ENCODE measurements at places on chromosomes 6 and 20.

- no peak for DNase-seq
Measured at GRCh38 chr6:141830530-141830929, 302.2 kb upstream of the GJE1 start.

- peak; percentile 87 for DNase-seq
Measured at GRCh38 chr6:17393892-17394631, 667 bp downstream of the CAP2 start.

GRCh38 chr20:698276-698675, 22.7 kb upstream of the SCRT2 start:
- DNase-seq, result no peak

DNA sequence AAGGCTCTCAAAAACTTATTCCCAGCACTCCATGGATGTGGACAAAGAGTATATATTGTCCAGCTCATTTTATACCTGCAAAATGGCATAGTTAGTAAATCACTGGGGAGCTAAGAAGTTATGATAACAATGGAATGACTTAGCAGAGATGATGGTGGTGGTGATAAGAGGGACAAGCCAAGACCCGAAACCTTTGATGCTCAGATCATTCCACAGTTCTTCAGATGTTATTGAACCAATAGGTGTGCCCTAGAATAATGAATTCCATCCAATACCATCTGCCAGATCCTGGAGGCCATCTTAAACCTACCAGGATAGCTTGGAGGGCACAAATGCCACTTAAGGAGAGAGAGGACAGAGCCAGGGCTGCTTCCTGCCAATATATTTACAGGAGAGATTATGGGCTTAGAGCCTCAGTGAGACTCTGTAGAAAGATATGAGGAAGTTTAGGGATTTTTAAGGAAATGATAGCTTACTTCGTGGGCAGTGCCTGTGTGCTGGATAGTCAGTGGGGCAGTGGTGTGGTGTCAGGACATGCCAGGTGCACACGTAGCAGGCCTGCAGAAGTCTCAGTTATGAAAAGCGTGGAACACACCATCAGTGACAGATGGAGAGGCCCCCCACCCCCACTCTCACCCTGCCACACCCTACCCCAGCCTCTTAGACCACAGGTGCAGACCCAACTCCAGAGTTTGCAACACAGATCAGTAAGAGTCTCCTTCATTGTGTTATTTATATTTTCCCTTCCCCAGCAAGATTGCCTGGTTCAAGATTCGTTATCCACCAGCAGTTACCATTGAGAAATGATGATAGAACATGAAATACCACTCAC, 209.7 kb upstream of the SUPT3H start:
- DNase-seq, result no peak

- DNase-seq, result no peak
Measured at GRCh38 chr20:51604851-51605250, 62.3 kb upstream of the NFATC2 start.

DNA sequence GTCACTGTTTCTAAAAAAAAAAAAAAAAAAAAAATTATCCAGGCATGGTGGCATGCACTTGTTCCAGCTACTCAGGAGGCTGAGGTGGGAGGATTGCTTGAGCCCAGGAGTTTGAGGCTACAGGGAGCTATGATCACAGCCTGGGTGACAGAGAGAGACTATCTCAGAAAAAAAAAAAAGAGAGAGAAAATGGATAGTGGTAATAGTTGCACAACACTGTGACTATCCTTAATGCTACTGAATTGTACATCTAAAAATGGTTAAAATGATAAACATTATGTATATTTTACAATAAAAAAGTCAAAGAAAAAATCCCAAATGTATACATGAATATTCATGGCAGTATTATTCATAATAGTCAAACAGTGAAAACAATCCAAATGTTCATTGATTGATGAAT, 23.0 kb downstream of the FERMT1 start:
- no peak for DNase-seq

DNA sequence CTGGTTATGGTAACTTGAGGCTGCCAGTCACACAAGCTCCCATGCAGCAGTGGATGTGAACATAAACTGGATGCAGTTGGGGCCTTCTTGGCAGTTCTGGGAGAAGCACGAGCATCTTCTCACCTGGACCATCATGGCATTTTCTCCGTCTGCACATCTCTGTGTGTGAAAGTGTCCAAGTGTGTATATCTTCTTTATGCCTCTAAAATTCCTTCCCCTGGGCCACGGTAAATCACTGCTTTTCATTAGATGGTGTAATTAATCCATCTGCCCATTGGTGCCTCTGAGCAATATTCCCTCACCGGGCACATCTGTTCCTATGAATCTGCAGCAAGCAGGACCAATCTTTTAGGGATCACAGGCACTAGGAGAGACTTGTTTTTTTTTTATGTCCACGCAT, 138.0 kb downstream of the MAP3K7 start:
- DNase-seq, result no peak

GRCh38 chr20:45445805-45446562, 23.6 kb upstream of the WFDC2 start:
- peak; percentile 24 for DNase-seq

DNA sequence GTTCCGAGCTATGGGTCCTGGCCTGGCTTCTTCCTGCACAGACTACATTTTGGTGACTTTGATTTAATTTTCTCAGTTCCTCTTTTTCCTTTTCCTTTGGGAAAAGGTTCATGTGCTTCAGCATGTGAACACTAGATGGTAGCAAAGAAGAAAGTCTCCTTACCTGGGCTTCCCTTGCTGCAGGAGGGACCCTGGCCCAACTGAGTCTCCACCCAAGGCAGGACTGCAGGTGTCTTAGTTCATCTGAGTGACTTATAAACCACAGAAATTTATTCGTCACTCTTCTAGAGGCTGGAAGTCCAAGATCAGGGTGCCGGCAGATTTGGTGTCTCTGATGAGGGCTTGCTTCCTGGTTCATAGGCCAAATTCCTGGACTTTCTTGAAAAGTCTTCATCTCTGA, 163.2 kb downstream of the SYCP2 start:
- peak; percentile 1 for DNase-seq

- peak; percentile 23 for DNase-seq
Measured at GRCh38 chr6:160247457-160247883, 11.2 kb downstream of the SLC22A2 start.

GRCh38 chr20:51749674-51750036, 18.5 kb downstream of the ATP9A start:
- DNase-seq, result peak; percentile 62

DNA sequence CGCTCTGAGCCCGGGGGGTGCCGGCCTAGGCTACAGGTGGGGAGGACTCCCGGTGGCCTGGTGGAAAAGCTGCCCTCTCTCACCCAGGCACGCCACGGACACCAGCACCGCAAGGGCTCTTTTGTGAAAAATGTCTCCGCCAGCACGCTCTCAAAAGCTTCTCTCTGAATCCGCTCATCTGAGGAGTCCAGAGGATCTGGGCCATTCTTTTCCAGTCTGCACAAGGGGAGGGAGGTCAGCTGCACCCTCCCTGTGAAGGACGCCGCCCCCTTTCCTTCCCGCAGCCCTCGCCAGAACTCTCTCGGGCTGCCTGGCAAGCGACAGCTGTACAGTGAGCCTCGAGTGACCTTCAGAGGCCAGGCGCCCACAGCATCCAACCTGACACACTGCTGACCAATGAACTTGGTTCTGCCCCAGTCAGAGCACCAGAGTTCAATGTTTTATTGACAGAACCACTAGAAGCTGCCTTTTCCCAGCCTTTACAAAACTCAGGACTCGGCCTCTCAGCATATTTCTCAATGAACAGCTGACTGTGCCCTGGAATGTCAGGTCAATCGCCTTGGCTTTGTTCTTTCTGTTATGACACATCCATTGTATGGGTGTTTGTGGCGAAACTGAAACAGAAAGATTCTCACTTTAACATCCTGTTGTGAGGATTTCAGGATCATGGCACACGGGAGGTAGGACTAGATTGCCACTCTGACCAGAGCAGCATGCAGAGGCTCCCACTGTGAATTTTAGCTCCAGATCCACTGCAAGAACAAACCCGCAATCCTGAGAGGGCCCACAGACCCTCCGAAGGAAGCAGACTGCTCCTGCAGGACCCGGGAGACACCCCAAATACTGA, 26.7 kb downstream of the SERPINB9 start:
- peak; percentile 70 for DNase-seq
